ENCODE measurements at places on chromosomes 7 and 10.

- DNase-seq, result no peak
Measured at GRCh38 chr10:123604506-123604905, 61.6 kb upstream of the GPR26 start.

DNA sequence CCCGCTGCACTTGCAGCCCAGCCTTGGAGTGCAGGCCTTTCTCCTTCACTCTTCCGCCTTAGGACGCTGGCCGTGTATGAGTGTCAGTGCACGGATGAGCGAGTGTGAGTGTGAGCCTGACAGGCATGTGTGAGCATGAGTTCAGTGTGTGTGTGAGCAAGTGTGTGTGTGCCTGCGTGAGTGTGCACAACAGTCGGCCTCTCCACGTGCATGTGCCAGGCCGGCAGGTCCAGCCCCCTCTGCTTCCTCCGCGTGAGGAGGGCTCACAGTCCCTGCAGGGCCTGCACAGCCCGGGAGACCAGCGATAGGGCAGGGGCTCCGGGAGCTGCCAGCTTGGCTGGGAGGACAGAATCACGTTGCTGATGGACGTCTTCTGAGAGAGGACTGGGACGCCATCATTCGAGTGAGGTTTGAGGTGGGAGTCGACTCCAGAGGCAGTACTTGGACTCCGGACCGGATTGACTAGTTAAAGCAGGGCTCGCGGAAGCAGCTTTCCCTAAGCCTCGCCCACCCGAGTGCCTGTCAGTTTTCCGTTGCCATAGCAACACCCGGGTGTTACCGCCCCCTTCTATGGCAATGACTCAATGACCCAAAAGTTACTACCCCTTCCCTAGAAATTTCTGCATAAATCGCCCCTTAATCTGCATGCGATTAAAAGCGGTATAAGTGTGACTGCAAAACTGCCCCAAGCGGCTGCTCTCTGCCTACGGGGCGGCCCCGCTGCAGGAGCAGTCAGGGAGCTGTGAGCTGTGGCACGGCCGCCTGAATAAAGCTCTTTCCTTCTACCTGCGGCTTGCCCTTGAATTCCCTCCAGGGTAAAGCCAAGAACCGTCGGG lies 19.6 kb upstream of the CFAP46 start:
- DNase-seq, result peak; percentile 31

DNA sequence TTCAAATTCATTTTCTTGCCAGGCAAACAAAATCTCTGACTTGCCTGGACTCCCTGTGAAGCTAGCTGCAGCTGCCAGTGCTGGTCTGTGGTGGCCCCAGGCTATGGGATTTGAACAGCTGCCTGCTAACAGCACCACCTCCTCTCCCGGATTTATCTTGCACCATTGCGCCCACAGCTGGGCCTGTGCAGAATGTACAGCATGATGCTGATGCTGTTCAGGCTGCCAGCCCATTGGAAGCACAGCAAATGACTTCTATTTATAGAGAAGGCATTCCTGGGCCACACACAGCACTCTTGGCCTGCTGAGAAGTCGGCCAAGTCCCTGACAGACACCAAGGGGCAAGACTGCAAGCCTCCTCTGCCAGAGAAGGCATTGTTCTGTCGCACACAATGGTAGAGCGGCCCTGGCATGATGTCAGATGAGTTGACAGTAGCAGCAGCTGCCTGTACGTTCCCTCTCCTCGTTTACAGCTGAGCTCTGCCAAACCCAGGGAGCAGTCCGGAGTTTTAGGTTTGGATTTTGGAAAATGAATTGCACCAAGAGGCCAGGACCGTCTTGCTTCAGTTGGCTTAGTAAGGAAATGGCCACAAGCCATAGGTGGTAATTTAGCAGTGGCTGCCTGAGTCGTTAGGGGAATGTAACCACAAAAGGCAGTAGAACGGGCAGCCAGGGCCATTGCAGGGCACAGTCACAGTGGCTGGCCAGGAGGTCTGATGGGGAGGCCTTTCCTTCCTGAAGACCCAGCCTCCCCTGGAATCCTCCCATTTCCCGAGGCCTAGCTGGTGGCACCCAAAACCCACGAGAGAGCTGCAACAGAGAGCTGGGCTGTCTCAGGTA lies 38.5 kb downstream of the MTURN start:
- no peak for DNase-seq

DNA sequence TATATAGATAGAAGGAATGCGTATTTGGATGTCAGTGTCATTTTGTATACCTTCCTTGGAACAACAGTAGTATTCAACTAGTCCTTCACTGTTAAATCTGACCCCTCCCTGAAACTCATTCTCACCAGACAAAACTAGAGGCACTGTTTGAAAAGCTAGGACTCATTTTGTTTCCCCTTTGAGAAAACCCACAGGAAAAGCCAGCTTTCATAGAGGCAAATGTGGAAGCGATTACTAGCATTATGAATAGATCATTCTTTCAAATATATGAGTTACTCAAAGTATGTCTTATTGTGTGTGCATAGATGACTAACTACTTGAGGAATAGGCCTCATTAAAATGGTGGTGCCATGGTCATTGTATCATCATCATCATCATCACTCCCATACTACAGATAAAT lies 1.9 kb upstream of the ASB15 start:
- DNase-seq, result no peak

DNA sequence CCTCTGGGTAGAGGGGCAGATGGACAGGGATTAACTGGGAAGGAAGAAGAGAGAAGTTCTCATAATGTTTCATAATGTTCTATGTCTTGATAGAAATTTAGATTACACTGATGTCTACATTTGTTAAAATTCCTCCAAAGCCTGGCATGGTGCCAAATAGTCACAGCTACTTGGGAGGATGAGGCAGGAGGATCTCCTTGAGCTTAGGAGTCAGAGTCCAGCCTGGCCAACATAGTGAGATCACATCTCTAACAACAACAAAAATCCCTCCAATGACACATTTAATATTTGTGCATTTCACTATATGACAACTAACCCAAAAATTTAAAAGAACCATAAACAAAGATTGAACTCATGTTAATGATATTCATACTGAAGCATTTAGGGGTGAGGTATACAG lies 33.0 kb upstream of the PPP1R3C start:
- no peak for DNase-seq

DNA sequence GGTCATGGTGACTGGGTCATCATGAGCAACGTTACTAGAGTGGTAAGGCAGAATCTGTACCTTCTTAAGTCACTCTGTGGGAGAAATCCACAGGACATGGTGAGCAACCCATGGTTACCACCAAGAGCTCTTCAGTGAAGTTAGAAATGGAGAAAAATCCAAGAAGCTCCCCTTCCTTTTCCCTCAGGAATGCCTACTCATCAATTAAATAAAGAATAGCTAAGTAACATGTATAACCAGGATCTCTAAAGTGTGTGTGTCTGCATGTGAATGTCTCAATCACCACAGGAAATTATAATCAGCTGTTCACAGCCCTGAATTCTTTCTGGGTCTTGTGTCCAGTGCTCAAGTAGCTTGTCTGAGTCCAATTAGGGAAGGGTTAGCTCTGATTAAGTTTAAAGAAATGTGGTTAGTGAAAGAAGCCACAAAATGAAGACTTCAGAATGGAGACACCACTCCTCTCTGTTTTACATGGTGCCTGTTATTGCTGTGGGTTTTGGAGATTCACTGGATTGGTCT lies 73.2 kb downstream of the SEM1 start:
- no peak for DNase-seq

GRCh38 chr10:30436191-30436611 lies 2.2 kb downstream of the MAP3K8 start:
- DNase-seq, result no peak

All from activated CD8-positive, alpha-beta memory T cell treated with anti-CD3 and anti-CD28 coated beads for 4 hours (primary cell).